Endothelial cell of coronary artery (primary cell): ENCODE measurements at places on chromosomes 11 and 22. TPM values are rescaled to one million over a fixed set of nuclear protein-coding genes. Genes with fewer than 3 reads are reported as not detected.

VSTM5 gene
- under 0.01 and 0.09 TPM in 2 replicates for total RNA-seq

C11orf16 gene
- total RNA-seq: not detected in 2 replicates

NTM gene
- 0.81 and 1.4 TPM in 2 replicates for total RNA-seq

PPFIBP2 gene
- total RNA-seq: 2.9 and 3.8 TPM in 2 replicates

TEX54 gene
- total RNA-seq: not detected in 2 replicates

TYR gene
- not detected in 2 replicates for total RNA-seq

SMIM38 gene
- total RNA-seq: 0.09 and 0.47 TPM in 2 replicates

PCF11 gene
- 26.5 and 35.4 TPM in 2 replicates for total RNA-seq

MS4A7 gene
- not detected in 2 replicates for total RNA-seq

GRAP2 gene
- under 0.01 and 0.45 TPM in 2 replicates for total RNA-seq

CCDC89 gene
- total RNA-seq: 0.56 TPM in 1 of 2 replicates, not detected in the other

IFITM10 gene
- 0.09 and 0.56 TPM in 2 replicates for total RNA-seq

ADORA2A gene
- 37.6 and 91.5 TPM in 2 replicates for total RNA-seq

GP1BB gene
- total RNA-seq: 0.54 and 1.6 TPM in 2 replicates

CRYBB3 gene
- not detected in 2 replicates for total RNA-seq

SLC6A5 gene
- not detected in 2 replicates for total RNA-seq

MAJIN gene
- not detected in 2 replicates for total RNA-seq

HOATZ gene
- total RNA-seq: not detected in 2 replicates

UCP3 gene
- total RNA-seq: 0.18 and 0.38 TPM in 2 replicates

KCNQ1 gene
- 0.09 TPM in 1 of 2 replicates, not detected in the other for total RNA-seq

HTR3A gene
- total RNA-seq: not detected in 2 replicates

TAF1D gene
- 116 and 146 TPM in 2 replicates for total RNA-seq

HPS5 gene
- total RNA-seq: 32.2 and 36.2 TPM in 2 replicates

TRIM49 gene
- not detected in 2 replicates for total RNA-seq

A4GALT gene
- 8.5 and 24.5 TPM in 2 replicates for total RNA-seq

NRGN gene
- 1.3 and 1.6 TPM in 2 replicates for total RNA-seq

MRPL48 gene
- 31.7 and 31.9 TPM in 2 replicates for total RNA-seq

C11orf21 gene
- total RNA-seq: not detected in 2 replicates

OR8A1 gene
- not detected in 2 replicates for total RNA-seq

CRYBA4 gene
- not detected in 2 replicates for total RNA-seq

C11orf42 gene
- not detected in 2 replicates for total RNA-seq

DENND5A gene
- total RNA-seq: 137 and 207 TPM in 2 replicates

DEPDC7 gene
- 0.18 and 0.56 TPM in 2 replicates for total RNA-seq
